ENCODE measurements at places on chromosomes 5 and 9.

GRCh38 chr5:105259581-105260217 lies 1697.1 kb upstream of the NUDT12 start:
- H3K4me3 ChIP-seq = no peak overlapping the region
- DNase-seq = no peak
- no peaks in the 10 kb centered on the region for H3K27me3 ChIP-seq
- H3K27ac ChIP-seq = no peak overlapping the region
- H3K4me1 ChIP-seq = no peaks in the 10 kb centered on the region

DNA sequence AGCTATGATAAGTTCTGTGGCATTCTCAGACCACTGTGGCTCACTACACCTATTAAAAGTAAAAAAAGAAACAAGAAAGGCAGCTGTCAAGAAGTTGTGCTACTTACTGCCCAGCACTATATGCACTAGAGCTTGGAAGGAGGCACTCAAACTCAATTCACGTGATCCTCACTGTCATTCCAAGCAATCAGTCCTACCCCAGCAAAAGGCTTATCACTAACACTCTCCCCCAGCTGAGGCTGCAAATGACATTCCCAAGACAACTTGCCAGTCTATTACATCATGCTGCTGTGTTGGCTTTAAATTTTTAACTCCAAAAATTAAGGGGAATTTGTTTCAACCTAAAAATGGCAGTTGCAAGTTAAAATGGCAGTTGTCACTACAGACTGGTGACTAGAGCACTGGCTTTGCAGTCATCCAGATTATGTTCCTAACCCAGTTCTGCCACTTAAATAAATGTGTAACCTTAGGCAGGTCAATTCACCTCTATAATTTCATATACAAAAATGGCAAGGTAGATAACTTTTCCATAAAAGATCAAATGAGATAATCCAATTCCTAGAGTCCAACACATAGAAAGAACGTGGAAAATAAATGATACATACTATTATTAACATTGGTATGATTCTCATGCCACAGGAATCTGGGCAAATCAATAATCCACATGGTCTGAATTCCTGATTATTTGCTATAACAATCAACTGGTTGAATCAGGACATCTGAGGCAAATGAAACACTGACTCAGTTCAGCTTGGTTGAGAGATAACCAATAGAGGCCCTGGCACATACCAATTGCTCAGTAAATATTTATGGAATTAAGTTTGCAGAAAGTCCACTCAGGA lies 52.4 kb downstream of the FBXW11 start:
- H3K27ac ChIP-seq = no peak overlapping the region
- DNase-seq = no peak
- no peak overlapping the region for H3K4me3 ChIP-seq
- no peaks in the 10 kb centered on the region for H3K36me3 ChIP-seq

DNA sequence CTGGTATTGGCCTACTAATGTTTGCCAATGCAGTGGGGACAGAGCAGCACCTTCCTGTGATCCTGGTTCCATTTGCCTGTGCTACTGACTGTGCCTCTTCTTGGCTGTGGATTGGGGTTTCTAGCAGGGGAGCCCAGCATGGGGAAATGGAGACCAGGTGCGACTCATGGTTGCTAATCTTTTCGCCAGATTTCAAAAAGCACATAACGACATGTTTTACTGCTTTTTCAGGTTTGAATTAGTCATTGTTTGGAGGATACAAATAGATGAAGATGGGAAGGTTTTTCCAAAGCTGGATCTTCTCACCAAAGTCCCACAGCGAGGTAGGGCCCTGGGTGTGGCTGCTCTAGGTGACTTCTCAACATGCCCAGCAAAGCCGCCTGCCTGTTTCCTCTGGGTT lies 57.6 kb downstream of the IPPK start:
- H3K27me3 ChIP-seq = no peaks in the 10 kb centered on the region
- no peak overlapping the region for H3K27ac ChIP-seq
- no peak for DNase-seq
- H3K4me3 ChIP-seq = no peak overlapping the region
- peaks cover 30% of the 10 kb centered on the region for H3K36me3 ChIP-seq

DNA sequence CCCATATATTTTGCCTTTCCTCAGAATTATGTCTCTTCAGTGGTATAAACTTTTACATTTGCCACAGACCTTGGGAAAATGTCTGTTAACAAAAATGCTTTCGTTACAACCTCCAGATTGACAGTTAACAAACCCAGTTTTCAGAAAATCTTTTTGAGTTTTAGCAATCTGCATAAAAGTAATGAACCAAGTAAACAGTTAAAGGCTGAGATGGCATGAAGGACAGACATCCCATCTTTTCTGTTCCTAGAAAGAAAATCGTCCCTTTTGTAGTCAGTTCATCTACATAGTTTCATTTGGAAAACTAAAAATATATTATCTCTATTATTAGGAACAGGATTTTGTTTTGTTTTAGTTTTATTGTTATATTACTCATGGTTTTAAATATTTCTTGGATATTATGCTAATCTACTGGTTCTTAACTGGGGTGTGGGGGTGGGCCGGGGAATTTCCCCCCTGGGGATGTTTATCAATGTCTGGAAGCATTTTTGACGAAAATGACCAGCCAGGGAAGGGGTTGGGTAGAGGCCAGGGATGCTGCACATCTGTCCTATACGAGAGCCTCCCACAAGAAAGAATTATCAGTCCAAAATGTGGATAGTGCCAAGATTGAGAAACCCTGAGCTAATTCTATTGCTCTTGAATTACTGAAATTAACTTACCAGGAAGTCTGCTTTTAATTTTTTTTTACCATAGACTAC lies 11.9 kb downstream of the FYB1 start:
- no peak overlapping the region for H3K27ac ChIP-seq
- no peak overlapping the region for H3K4me3 ChIP-seq
- no peaks in the 10 kb centered on the region for H3K27me3 ChIP-seq
- no peaks in the 10 kb centered on the region for H3K36me3 ChIP-seq
- H3K4me1 ChIP-seq = peaks cover 27% of the 10 kb centered on the region

DNA sequence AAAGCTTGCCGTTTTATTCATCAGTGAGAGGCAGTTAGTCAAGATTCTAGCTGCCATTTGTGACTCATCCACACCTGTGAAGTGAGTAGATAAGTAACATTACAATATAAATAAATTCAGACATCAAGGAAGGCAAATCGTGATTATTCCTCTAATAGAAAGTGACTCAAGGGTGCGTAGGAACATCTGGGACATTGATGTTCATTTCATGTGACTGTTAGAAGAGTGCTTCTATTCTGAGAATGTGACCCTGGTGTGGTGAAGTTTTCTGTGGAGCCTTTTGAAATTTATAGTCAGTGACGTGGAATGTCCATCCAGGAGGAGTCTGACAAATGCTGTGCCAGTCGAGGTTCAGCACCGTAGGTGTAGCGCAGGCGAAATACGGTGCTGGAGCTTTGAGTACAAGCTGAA lies 48.4 kb upstream of the FAM240B start:
- no peak overlapping the region for H3K4me3 ChIP-seq
- no peak for DNase-seq
- H3K27me3 ChIP-seq = no peaks in the 10 kb centered on the region
- no peaks in the 10 kb centered on the region for H3K36me3 ChIP-seq
- no peak overlapping the region for H3K27ac ChIP-seq

GRCh38 chr5:178288401-178289368 lies 56.1 kb upstream of the PHYKPL start:
- DNase-seq = no peak
- no peaks in the 10 kb centered on the region for H3K4me1 ChIP-seq
- H3K36me3 ChIP-seq = no peaks in the 10 kb centered on the region

DNA sequence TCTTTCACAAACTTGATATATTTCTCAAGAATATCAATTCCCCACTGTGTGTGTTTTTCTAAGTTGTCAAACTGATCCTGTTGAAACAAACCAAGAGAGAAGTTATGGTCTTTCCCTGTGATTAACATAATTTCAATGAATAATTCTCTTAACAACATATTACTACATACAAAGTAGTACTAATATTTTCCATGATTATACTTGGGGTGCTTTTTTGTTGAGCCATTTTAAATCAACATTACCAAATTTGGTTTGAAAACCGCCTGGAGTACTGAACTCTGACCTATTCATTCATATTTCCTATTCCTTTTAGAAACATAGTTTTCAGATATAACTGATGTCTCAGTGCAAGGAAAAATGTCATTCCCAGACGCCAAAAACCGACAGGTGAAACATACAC lies 48.1 kb downstream of the FNBP1 start:
- no peak overlapping the region for H3K4me3 ChIP-seq
- H3K27ac ChIP-seq = peak overlapping the region; percentile 82
- no peak for DNase-seq

GRCh38 chr5:156755421-156756087 lies 94.5 kb upstream of the PPP1R2B start:
- no peak for DNase-seq
- no peak overlapping the region for H3K4me3 ChIP-seq
- H3K4me1 ChIP-seq = no peaks in the 10 kb centered on the region
- H3K27me3 ChIP-seq = no peaks in the 10 kb centered on the region
- H3K27ac ChIP-seq = no peak overlapping the region
- H3K36me3 ChIP-seq = no peaks in the 10 kb centered on the region

DNA sequence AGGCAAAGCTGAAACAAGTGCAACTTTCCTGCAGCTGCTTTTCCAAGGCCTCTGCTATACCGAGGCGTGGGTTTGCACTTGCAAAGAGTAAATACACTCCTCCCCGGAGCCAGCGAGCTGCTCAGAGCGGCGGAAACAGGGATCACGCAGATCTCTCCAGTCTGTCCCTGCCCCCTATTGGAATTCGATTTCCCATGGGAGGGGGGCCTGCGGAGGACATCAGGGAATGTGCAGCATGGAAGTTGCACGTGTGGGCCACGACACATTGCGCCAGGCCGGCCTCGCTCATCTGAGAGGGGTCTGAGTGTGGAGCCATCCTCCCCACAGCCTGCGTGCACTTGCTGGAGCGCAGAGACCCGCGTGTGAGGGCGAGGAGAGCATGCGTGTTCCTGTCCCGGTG lies 104.3 kb upstream of the PHYKPL start:
- no peaks in the 10 kb centered on the region for H3K36me3 ChIP-seq
- H3K27me3 ChIP-seq = no peaks in the 10 kb centered on the region
- DNase-seq = no peak

DNA sequence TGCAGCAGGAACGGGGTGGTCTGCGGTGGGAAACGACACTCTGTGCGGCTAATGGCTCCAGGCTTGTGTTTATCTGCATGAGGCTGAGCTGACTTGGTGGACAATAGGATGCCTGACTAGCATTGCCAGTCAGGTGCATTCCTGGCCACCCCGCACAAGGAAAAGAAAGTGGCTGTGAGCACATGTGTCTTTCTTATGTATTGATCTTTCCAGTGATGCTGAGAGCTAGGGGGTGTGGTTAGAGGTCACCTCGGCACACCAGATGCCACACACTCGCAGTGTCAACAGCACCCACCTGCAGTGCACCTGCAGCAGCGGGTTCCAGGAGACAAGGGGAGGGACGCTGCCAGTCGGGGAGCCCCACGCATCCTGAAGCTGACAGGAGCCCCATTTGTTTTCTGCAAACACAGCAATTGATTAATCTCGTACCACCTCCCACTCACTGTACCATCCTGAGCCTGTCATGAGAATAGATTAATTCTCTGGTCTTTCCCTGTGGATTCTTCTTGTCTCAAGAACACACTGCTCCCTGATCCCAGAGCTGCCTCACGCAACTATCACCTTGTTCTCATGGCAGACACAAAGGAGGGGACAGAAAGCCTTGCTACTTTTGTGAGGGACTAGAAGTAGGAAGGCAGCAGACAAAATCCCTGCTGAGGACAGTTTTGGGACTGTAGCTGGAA lies 251.7 kb upstream of the WWC1 start:
- H3K4me3 ChIP-seq = no peak overlapping the region
- H3K27ac ChIP-seq = no peak overlapping the region
- H3K27me3 ChIP-seq = peaks cover 10% of the 10 kb centered on the region
- no peaks in the 10 kb centered on the region for H3K36me3 ChIP-seq

GRCh38 chr5:176497852-176498251 lies 39.4 kb downstream of the RNF44 start:
- no peaks in the 10 kb centered on the region for H3K4me1 ChIP-seq
- H3K27me3 ChIP-seq = no peaks in the 10 kb centered on the region
- DNase-seq = no peak
- no peak overlapping the region for H3K27ac ChIP-seq
- H3K4me3 ChIP-seq = no peak overlapping the region
- H3K36me3 ChIP-seq = peaks cover 43% of the 10 kb centered on the region

DNA sequence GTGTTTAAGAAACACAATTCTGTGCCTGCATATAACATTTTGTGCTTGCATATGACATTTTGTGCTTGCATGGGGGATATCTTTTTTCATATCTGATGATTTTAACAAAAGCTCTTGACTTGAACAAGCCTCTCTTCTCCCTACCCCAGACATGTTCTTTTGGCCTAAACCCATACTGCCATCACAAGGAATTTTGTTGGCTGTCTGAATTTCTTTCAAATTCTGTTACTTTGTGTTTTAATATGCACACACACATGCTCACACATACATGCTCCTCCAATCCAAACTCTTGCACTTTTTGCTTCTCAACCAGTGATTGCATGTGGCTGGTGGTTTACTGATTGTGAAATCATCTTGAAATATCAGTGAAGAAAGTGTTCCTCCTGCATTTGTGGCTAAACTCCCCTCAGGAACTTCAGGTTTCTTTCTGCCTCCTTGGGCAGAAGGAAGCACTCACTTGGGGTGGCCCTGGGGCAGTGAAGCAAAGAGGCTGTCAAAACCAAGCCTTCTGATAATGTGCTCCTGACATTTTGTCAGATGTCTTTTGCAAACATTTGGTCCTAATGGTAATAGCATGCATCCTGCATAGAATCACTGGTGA lies 377.2 kb upstream of the KLF4 start:
- H3K27ac ChIP-seq = no peak overlapping the region
- H3K4me1 ChIP-seq = peaks cover 28% of the 10 kb centered on the region
- DNase-seq = peak; percentile 10
- H3K36me3 ChIP-seq = no peaks in the 10 kb centered on the region

GRCh38 chr9:18361646-18362045 lies 112.3 kb upstream of the ADAMTSL1 start:
- H3K27ac ChIP-seq = no peak overlapping the region
- H3K36me3 ChIP-seq = no peaks in the 10 kb centered on the region
- peaks cover 3% of the 10 kb centered on the region for H3K4me1 ChIP-seq
- no peak overlapping the region for H3K4me3 ChIP-seq
- no peak for DNase-seq

- H3K27ac ChIP-seq = no peak overlapping the region
- no peak for DNase-seq
- no peaks in the 10 kb centered on the region for H3K36me3 ChIP-seq
- H3K4me1 ChIP-seq = no peaks in the 10 kb centered on the region
These were observed 73.6 kb upstream of the ZNF622 start for GRCh38 chr5:16539169-16539666.

- no peaks in the 10 kb centered on the region for H3K36me3 ChIP-seq
- no peak for DNase-seq
These were observed 30.6 kb upstream of the TMED7 start for GRCh38 chr5:115656404-115656803.

DNA sequence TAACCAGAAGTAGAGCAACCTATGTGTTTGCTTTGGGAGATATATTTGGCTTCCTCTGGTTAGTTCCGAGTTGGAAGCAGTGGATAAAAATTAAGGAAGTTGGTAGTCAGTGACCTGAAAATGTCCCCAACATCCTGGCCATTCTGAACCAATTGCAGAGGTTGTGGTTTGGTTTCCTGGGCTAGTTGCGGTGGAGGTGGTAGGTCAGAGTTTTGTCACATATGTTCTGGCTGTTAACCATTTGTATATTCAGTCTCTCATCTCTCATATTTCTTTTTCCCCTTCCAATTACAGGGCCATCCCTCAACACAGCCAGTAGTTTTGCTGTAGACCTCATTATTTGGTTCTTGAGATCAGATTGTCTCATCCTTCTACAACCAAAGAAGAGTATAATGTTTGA lies 1026.9 kb downstream of the PTPRD start:
- H3K27ac ChIP-seq = no peak overlapping the region
- DNase-seq = no peak
- no peaks in the 10 kb centered on the region for H3K36me3 ChIP-seq
- H3K27me3 ChIP-seq = no peaks in the 10 kb centered on the region
- no peak overlapping the region for H3K4me3 ChIP-seq

Data from common myeloid progenitor, CD34-positive (primary cell).